ENCODE measurements at places on chromosomes 2 and 18.

DNA sequence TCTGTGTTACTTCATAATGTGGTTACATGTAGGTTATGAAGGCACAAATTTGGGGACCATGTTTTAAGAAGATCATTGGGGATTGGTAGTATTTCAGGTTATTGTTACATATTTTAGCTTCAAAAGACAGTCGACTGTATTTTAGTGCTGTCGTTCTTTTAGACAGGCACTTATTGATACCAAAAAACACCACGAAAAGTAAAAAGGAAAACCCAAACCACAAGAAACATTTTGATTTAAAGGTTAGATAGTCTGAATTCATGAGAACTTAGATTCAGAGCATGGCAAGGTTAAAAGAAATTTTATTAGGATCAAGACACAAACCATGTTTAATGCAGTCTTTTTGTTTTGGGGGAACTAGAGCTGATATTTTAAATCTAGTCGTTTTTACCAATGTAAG lies 209.0 kb downstream of the CAMKMT start:
- DNase-seq, result no peak

DNA sequence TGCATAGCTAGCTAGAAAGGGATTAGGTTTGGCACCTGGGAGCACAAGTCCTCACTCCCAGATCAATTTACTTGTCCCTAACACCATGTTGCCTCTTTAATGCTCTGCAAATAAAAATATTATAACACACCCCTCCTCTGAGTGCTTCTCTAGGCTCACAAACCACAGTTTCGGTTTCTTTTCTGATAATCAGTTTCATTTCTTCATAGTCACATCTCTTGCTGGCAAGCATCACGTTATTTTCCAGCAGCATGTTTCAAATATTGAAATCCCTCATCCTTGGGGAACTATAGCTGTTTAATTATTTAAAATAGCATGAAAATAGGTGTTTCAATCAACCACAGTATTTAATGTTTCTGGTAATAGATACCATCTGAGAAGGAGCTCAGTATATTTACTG lies 13.9 kb upstream of the SMCHD1 start:
- no peak for DNase-seq

DNA sequence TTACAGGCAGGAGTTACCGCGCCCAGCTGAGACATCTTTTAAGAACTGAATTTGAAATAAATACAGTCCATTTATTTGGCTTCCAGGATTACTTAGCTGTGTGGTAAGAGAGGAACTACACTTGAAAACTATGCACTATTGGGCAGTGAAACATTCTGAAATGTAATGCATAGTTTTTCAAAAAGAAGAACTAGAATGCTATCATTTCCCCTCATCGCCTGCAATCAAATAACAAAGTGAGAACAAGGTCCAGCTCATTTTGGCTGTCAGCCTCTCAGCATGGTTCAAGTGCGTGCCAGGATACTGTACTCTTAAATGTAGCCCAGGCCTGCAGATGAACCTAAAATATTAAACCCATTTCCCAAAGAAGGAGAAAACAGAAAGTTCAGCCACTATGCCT lies 76.6 kb upstream of the ARL5A start:
- DNase-seq, result no peak

GRCh38 chr18:26002375-26002910 lies 88.0 kb downstream of the SS18 start:
- DNase-seq, result no peak

DNA sequence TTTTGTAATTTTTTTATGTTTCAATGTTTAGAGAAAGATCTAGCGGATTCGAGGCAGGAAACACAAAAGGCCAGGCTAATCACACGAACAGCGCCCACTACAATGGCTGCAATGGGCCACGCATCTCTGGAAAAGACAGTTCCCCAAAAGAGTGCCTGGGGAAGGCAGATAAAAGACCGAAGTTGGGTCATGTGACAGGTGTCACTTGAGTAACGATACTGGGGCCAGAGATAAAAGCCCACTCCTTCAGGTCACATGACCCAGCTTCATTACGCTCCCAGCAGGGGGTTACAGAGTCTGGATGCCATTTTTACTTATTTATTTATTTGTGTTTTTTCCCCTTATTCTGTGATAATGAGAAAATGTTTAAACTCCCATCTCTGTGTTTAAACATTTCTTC lies 95.4 kb downstream of the CDK15 start:
- DNase-seq, result no peak

DNA sequence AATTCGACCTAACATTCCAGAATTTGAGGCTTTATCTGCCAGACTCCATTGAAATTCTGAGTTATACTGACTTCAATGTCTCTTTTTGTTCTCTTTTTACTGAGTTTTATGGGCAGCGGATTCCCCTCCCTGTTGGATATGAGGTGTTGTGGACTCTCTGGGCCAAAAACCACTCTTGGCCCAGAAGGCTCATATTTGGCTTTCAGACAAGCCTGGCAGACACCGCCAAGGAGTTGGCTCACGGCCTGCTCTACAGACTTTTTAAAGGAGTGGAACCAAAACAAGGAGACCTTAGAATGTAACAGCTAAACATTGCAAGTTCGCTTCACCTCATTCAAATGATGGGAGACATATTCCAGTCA lies 206.4 kb upstream of the NCKAP5 start:
- DNase-seq, result no peak

GRCh38 chr2:168255103-168255502 lies 7.7 kb upstream of the STK39 start:
- no peak for DNase-seq

- no peak for DNase-seq
Measured at GRCh38 chr2:170690640-170691039, 24.5 kb upstream of the SP5 start.

GRCh38 chr2:10934308-10934978 lies 22.7 kb downstream of the KCNF1 start:
- no peak for DNase-seq

GRCh38 chr2:205561441-205561840 lies 120.9 kb upstream of the NRP2 start:
- DNase-seq, result no peak

GRCh38 chr2:56749152-56749752 lies 565.5 kb downstream of the CCDC85A start:
- DNase-seq, result peak; percentile 3

GRCh38 chr18:78492064-78492812 lies 487.4 kb upstream of the SALL3 start:
- no peak for DNase-seq

GRCh38 chr2:46428911-46429436 lies 50.4 kb upstream of the TMEM247 start:
- no peak for DNase-seq

DNA sequence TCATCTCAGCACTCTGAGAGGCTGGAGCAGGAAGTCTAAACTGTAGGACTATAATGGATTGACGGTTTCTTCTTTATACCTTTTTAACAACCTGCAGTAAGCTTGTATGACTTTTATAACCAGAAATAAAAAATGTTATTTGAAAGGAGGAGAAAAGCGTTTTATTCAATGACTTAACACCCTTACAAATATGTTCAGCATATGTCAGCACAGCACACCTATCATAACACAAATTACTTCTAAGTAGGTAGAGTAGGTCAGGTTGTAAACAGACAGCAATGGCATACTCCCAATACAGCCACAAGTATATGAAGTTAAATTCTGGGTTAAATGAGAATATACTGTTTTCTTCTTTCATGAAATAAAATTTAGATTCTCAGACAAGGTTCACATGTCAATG lies 16.1 kb downstream of the RAB1A start:
- DNase-seq, result no peak

DNA sequence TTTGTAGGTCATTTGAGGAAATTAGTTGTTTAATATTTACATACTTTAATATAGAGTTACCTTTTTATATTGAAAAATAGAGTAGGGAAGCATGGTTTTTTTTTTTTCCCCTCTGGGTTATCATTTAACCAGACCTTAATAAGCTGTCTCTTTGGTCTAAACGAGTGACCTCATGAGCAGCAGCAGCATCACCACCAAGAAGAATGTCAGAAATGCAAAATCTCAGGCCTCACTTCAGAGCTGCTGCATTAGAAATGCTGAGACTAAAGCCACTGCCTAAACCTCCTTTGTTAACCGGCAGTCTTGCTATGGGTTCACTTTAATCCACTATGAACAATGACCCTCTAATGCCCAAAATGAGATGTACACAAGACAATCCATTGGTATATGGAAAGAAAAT lies 733.7 kb upstream of the FAM98A start:
- DNase-seq, result no peak

- no peak for DNase-seq
Measured at GRCh38 chr2:53896864-53897263, 37.1 kb upstream of the GPR75 start.

DNA sequence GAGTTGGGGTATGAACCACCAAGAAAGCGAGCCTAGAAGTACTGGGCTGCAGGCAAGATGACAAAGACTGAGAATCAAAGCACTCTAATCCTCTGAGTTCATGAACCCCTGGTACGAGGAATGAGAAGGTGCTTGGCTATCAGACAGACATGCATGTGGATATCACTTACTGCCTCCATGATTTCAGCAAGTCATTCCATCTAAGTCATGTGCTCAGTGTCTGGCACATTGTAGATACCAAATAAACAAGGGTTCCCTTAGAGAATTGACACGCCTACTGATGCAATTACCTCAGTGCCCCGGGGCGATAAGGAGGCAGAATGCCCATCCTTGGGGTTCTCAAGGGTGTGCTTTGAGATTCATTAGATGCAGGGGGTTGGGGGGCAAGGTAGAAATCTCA lies 125.6 kb upstream of the PKDCC start:
- no peak for DNase-seq

- no peak for DNase-seq
Measured at GRCh38 chr2:98516571-98516970, 71.9 kb downstream of the INPP4A start.

GRCh38 chr2:73172963-73173362 lies 29.4 kb upstream of the NOTO start:
- no peak for DNase-seq

DNA sequence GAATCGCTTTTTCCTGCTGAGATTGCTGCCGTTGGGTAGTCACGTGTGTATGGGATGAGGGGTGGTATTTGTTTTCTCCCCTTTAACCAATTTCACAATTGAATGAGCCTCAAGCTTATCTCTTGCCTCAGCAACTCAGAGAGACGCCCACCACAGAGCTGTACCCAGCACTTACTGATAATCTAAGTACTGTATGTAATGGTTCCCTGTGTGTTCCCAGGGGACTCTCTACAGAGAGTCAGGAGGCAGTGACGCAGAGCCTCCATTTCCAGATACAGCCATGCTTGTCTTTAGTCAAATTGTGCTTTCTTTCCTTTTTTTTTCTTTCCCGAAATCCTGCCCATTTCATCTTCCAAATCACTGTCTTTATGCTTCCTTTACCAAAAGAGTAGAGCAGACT lies 1102.1 kb upstream of the KLHL29 start:
- no peak for DNase-seq

GRCh38 chr2:54724560-54725342 lies 1.3 kb downstream of the EML6 start:
- no peak for DNase-seq

DNA sequence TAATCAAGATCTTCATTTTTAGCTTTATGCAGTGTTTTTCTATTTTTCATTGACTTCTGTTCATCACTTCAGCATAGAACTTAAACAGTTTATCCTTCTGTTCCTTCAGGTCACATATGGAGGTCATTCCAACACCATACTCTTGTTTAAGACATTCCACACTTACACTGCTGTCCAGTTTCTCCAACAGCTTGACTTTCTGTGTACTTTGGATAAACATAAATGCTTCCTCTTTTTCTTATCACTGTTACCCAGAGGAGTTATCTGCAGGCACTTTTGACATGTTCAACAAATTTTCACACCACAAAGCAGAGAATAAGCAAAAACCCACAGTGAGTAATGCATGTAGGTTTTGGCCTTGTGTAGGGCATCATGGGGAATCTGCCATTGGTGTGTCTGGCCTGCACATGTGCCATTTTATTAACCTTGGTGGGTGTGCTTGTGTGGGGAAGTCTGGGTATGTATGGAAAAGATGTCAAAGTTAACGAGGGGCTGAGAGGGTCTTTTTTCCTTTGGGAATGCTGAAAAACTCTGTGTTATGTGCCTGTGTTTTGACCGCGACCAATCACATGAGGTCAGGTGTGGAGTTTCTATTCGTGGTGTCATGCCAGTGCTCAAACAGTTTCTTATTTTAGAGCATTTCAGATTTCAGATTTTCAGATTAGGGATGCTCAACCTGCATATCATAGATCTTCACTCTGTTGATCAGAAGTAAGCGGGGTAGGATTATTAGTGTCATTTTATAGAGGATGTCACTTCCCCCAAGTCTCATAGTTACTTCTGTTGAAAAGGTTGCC lies 53.9 kb upstream of the ACVR1 start:
- no peak for DNase-seq

DNA sequence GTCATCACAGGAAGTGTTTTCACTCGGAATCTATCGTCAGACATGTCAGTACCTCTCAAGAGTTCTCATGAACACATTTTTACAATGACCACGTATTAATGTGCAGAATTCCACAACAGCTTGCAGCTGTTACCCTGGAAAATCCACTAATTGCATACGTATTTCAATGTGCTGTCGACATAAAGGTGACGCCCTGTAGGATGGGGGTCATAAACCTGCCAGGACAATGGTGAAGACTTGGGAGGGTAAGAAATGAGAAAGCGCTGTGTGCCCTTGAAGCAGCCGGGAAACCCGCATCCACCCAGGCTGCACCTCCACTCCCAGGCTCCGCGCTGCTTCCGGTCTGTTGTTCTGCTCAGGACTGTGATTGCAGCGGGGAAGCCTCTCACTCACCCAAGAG lies 14.0 kb downstream of the TMEM18 start:
- DNase-seq, result no peak

GRCh38 chr2:185807351-185807750 lies 68.7 kb downstream of the FSIP2 start:
- DNase-seq, result no peak

GRCh38 chr2:234971496-234971895 lies 19.7 kb downstream of the SH3BP4 start:
- DNase-seq, result no peak

- DNase-seq, result no peak
Measured at GRCh38 chr2:238379096-238379810, 47.5 kb upstream of the ASB1 start.

DNA sequence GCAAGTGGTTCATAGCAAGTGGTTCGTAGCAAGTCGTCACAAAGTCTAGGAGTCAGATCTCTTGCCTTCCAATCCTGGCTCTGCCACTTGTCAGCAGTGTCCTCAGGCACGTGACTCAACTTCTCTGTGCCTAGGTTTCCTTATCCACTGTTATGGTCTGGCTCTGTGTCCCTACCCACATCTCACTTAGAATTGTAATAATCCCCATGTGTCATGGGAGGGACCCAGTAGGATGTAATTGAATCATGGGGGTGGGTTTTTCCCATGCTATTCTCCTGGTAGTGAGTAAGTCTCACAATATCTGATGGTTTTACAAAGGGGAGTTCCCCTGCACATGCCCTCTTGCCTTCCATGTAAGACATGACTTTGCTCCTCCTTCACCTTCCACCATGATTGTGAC lies 51.8 kb upstream of the AP1S3 start:
- no peak for DNase-seq

DNA sequence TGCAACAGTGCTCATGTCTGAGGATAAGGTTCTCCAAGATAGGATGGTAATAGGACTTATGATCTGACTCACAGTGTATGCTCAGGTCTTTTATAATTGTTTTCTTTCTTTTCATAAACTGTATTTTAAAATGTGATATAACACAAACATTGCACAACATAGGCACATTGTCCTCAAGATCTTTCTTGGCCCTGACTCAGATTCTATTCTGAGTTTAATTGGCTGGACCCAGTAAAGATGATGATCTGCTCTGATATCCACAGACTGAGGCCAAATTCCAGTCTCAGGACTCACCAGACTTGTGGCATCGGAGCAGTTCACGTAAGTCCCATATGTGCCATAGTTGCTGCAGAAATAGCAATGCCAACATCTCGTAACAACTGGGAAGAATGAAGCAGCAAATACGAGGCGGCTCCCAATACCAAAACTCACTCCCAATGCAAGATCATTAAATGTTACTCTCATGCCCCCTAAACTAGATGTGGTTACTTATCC lies 448.9 kb upstream of the SLC14A2 start:
- no peak for DNase-seq

Data from right renal pelvis (tissue), 4 donors.